ENCODE measurements at places on chromosomes 7 and 10.

DNA sequence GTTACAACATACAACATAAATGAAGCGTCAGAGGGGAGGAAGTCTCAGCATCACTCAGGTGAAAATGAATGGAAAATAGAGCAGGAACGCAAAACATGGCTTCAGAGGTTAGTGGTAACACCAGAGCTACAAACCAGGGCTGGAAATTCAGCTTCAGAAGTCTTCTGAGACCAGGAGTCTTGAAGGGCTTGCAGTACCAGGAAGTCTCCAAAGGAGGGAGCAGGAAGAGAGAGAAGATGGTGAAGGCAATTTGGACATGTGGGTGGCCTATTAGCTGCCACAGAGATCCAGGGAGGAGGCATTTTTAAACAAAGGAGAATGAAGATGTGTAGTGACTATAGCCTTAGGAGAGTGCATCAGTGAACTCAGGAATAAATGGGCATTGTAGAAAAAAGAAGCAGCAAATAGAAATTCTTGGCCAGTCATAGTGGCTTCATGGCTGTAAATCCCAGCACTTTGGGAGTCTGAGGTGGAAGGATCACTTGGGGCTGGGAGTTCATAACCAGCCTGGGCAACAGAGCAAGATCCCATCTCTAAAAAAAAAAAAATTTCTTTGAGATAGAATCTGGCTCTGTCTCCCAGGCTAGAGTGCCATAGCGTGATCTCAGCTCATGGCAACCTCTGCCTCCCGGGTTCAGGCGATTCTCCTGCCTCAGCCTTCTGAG is 9.3 kb upstream of the TET1 start:
- DNase-seq = peak; percentile 84

DNA sequence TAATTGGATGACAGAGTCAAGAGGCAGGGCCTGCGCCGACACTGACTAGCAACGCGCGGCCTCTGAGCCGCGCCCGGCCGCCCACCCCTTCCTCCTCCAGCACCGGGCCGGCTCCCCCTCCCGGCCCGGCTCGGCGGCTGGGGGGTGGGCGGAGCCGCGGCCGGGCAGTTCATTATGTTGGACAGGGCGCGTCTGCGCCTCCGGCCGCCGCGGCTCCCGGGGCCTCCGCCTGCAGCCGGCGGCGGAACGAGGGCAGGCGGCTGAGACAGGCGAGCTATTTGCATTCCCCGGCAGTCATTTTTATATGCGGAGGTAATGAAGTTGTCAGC is 106.7 kb downstream of the SNX10 start:
- peak; percentile 42 for DNase-seq

GRCh38 chr10:6089334-6090219 is 743 bp downstream of the RBM17 start:
- DNase-seq = no peak

DNA sequence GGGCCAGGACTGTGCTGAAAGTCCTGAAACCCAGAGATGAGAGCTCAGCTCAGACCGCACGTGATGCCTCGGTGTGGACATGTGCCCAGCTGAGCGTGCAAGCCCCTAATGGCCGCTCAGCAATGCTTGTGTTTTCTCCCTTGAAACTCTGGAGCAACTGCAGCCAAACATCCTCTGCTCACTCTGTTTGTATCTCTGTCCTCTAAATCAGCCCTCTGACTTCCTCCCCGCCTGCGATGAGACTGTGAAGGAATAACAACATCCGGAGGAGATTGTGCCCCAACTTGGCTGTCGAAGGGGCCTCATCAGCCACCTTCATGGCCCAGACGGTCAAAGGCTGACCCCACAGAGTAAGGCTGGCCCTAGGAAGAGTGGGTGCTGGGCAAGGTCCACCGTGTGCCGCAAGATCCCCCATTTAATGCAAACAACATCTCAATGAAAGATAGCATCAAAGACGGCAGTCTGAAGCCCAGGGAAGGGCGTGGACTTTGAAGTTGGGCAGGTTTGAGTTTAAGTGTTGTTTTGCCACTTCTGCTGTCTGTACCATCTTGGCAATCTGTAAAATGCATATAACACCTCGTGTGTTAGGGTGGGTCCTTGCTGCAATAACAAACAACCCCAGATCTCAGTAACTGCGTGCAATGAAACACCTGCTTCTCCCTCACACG is 39.9 kb downstream of the CALML3 start:
- DNase-seq = no peak

- no peak for DNase-seq
Observed at GRCh38 chr7:108808549-108809266, 239.0 kb downstream of the DNAJB9 start.

DNA sequence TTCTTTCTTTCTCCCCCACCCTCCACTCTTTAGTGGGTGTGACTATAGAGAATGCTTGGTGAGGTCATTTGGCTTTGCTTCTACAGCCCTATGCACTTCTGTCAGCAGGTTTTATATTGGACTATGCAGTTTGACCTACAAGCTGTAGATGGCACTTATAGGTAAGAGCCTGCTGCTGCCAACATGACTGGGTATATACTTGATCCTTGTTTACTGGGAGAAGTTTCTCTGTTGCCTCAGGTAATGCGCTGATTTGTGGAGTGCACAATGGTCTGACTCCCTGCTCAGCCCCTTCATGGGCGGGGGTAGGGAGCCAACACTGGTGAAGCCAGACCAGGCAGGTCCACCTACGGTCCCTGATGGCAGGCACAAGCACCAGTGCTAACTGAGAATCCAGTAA is 33.7 kb upstream of the C7orf33 start:
- no peak for DNase-seq

GRCh38 chr10:88934900-88935672 is 17.5 kb downstream of the ACTA2 start:
- peak; percentile 92 for DNase-seq

DNA sequence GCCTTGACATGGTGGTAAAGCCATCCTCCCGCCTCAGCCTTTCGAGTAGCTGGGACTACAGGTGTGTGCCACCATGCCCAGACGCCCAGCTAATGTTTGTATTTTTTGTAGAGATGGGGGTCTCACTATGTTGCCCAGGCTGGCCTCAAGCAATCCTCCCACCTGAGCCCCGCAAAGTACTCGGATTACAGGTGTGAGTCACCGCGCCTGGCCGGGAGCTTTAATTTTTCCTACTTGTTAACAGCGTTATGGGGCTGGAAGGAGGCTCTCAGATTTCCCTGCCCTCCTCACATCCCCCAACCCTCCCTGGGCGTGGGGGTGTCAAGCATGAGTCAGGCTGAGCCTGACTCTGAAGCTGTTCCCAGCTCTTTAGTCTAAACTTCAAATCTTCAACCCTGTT is 8.3 kb downstream of the ALKBH4 start:
- no peak for DNase-seq

GRCh38 chr7:14457568-14458453 is 444.7 kb downstream of the DGKB start:
- DNase-seq = peak; percentile 78

GRCh38 chr10:93363891-93364648 is 118.1 kb downstream of the MYOF start:
- no peak for DNase-seq

DNA sequence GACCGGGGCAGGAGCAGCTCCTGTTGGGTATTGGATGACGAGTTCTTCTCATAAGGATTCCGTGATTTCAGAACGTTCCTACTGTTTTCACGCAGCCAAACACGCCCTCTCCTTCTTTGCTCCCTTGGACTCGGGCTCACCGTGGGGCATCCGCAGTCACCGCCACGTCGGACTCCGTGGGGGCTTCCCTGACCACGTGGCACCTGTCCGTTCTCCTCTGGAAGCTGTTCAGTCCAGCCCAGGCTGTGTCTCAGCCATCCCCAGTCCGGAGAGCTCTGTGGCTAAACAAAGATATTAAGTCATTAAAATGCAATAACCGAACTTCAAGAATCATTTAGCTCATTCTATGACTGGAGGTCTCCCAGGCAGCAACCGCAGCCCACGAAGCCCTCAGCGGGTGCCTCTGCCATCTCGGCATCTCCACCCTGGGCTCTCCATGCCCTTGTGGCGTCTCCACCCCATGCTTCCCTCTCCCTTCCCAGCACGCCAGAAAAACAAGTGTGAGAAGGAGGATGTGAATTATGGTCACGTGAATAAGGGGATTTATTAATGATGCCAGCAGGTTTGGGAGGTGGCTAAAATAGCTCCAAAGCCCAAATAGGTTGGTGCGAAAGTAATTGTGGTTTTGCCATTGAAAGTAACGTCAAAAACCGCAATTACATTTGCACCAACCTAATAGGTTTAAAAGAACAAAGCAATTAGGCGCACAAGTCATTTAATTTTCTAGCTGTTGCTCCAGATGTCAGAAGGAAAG is 224.6 kb upstream of the PPP2R2D start:
- DNase-seq = no peak

DNA sequence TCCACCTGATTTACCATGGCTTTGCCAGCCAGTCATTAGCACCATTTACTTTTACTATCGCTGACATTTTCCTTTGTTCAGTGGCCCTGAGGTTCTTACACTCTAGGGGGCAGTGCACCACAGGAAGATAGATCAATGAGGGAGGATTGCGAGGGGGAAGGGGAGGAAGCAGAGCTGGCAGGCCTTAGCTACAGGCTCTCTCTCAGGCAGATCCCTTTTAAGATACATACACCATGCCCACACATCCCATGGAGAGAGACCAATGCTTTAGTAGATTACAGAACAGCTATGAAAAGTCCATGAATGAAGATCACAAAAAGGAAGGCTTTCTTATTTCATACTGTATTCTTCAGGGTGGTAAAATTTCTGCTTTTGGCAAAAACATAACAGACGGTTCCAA is 47.4 kb downstream of the DENND11 start:
- DNase-seq = peak; percentile 94

DNA sequence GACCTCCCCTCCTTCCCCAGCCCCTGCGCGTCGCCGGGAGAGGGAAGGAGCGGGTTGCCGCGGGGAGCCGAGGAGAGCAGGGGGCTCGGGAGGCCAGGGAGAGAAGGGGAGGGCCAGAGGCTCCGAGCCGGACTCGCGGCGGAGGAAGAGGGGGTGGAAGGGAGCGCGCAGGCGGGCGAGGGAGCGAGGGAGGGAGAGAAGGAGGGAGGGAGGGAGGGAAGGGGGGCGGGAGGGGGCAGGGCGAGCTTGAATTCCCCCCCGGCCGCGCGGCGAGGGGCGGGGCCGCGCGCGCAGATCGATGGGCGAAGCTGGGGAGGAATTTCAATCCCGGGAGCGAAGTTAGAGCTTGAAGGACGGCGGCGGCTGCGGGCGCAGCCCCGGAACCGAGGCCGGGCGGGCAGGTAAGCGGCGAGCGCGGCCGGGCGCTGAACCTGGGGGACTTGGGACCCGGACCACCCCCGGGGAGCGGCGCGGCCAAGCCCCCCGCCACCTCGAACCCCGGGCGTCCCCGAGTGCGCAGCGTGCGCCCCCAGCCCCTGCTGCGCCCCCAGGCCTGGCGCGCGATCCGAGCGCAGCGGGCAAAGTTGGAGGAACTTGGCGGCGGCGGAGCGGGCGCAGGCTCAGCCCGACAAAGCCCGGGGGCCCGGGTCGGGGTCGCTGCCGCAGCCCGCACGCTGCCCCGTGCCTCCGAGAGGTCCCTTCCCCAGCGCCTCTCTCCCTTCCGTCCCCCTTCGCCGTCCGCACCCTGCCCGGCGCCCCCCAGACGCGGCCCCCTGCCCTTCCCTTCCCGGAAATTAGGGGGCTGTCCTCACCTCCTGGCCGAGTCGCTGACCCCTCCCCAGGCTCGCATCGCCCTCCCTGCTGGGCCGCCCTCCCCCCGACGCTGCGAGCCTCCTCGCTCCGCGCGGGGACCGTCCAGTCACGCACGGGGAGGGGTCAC is at the start of gene ELFN1:
TSS of gene ELFN1 (plus strand) at position 324 of the 940 bp plus-strand sequence. CDS start 74,320 bp downstream, outside the sequence.
- no peak for DNase-seq

GRCh38 chr10:119700321-119700954 is 25.4 kb upstream of the INPP5F start:
- no peak for DNase-seq

GRCh38 chr10:22712956-22713852 is 1.2 kb downstream of the PIP4K2A start:
- no peak for DNase-seq

GRCh38 chr7:80686576-80686975 is 48.1 kb downstream of the CD36 start:
- no peak for DNase-seq

DNA sequence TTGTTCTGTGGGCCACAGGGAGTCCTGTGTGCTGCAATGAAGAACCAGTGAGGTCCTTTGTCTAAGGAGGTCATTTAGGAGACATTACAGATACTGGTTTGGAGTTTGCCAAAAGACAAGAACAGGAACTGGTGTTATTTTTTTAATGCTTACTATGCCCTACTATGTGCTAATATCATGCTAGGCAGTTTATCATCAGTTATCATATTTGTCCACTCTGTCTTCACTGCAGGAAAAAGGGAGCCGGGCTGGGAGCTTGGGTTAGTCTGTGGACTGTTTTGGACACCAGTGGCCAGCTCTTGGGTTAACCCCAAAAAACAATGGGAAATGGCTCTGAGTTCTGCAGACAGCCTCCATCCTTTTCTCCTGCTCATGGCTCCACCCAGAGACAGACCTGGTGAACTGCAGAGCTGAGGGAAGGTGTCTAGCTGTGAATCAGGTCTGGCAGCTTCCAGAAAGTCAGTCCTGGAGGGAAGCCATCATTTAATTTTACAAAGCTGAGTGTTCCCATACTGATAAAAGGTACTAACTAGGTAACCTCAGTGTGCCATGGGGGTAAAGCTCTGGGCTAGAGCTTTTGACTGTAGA is 101.2 kb upstream of the ZNF746 start:
- peak; percentile 36 for DNase-seq

DNA sequence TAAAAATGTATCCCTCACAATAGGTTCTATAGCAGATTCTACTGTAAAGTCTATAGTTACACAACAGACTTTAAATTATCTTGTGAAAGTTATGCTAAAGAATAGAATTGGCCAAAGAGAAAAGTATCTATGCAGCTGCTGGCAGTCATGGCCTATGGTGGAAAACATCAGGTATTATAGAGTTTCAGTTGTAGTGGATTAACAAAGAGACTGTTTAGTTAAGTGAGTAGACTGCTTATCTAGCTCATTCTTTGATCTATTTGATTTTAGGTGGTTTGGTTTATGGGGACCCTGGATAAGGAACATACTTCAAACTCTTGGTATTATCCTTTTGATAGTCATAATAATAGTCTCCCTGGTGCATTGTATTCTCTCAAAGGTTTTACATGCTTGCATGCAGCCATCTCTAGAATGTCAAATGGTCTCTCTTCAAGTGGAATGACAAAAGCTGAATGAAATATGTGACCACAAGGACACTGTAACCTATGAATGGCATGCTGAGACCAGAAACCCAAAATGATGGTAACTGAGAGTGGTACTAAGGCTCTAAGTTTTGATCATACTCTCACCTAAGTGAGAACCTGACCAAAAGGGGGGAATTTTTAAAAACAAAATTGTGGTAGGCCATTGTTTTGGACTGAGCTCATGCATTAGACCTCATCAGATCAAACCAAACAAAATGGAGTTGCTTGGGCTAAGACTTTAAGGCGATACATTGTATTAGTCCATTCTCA is 54.9 kb upstream of the NAMPT start:
- no peak for DNase-seq

- no peak for DNase-seq
Observed at GRCh38 chr10:126580873-126581647, 89.4 kb downstream of the C10orf90 start.

- no peak for DNase-seq
Observed at GRCh38 chr7:80842022-80842790, 76.6 kb downstream of the SEMA3C start.

- DNase-seq = no peak
Observed at GRCh38 chr7:125661677-125662076, 732.1 kb upstream of the POT1 start.

GRCh38 chr10:8060010-8060703 is 5.7 kb downstream of the GATA3 start:
- no peak for DNase-seq

GRCh38 chr10:63885156-63885555 is 364.0 kb downstream of the REEP3 start:
- DNase-seq = no peak

GRCh38 chr7:85065306-85065705 is 121.5 kb downstream of the SEMA3D start:
- peak; percentile 12 for DNase-seq

- DNase-seq = no peak
Observed at GRCh38 chr10:10816447-10816846, 201.2 kb upstream of the CELF2 start.

Data from pons (tissue), 1 donor.